ENCODE measurements at places on chromosomes 12 and 14.

- no peak for DNase-seq
Observed at GRCh38 chr12:93325855-93326254, 51.9 kb upstream of the NUDT4 start.

- DNase-seq, result no peak
Observed at GRCh38 chr14:74134484-74134883, 49.7 kb downstream of the LIN52 start.

GRCh38 chr12:1920436-1920835 lies 2.0 kb upstream of the CACNA2D4 start:
- no peak for DNase-seq

DNA sequence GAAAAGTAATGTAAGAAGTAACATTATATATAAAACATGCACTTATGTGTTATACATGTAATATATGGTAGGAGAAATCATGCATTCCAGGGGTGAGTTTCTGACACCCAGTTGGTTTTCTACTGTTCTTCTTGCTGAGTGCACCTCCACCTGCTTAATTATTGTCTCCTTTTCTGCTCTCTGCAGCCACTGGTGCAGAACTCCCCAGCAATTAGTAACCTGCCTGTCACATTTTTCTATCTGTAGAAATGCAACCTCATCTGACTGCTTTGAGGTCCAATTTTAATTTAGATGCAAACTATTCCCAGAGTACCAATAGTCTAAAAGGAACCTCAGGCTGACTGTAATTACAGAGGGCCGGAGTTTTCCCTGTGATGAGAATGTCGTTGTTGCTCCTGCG lies 842.1 kb downstream of the AACS start:
- DNase-seq, result no peak

DNA sequence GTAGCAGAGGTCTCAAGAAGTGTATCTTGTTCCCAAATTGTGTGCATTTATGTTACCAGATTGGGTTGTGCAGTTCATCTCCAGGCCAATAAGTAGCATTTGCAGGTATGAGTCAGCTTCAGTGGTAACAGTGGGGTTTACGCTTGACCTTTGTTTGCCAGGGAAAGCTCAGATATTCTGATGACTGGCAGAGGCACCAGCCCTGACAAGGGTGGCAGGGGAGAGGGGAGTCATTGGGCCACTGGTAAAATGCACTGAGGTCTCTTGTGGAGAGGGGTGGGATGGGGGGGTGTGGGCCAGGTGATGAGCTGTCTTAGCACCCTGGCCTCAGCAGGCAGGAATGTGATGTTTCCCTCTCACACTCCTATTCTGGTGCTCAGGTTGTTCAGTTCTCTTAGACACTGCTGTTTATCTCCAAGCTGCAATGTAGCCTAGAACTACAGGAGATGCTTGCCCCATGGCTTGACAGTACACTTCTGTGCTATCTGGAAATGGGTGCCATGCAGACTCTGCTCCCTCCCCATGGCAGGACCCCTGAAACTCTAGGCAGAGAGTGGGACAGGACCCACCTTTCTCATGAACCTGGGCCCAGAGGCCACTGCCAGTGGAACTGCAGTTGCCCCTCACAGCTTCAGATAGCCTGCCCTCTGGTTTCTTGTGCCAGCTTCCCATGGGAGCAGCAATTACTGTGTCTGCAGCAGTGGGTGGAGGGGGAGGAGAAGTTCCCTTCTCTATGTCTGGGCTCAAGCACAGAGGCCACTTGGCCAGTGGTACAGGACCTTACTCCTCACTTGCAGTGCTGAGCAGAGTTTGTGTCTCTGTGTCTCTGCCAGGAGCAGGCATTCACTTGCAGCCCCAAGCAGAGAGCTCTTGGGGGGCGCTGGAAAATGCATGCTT lies 31.9 kb downstream of the USP15 start:
- DNase-seq, result no peak

GRCh38 chr12:94225947-94226630 lies 77.7 kb downstream of the PLXNC1 start:
- DNase-seq, result no peak

GRCh38 chr14:94768521-94769390 lies 1.2 kb downstream of the GSC start:
- DNase-seq, result no peak

DNA sequence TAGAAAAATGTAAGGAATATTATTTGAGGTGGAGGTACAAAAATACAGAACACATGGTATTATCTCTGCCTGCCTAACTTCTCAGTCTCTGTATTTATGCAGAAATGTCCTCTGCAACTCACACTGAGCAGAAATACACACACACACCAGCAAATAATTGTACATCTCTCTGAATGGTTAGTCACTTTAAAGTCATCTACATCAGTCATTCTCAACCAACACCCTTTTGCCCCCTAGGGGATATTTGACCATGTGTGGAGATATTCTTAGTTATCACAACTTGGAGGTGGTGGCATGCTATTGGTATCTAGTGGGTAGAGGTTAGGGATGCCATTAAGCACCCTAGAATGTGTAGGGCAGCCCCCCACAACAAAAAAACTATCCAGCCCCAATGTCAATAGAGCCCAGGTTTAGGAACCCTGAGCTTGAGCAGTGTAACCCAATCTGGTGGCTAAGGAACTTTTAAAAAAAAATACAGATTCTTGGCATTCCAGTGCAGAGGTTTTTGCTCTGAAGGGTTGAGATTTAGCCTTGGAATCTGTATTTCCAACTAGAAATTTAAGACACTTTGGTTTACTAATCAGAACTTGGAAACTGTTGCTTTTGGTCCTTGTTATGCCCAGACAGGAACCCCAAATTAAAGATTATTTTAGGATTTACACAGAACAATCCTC lies 183.8 kb downstream of the TBX5 start:
- no peak for DNase-seq

DNA sequence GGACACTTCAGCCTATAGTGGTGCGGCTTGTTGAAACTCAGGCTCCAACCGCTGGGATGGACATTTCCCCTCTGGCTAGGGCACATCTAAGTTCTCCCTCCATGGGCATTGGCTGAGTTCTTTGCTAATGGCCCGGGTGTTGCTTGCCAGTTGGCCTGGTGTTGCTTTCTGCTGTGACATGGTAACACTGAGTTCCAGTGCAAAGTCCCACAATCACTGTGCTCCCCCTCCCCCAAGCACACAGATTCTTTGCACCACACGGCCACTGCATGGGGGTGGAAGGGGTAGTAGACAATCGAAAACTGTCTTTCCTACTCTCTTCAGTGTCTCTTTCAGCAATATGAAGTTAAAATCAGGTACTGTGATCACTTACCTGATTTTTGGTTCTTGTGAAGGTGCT lies 308.2 kb downstream of the FUT8 start:
- DNase-seq, result no peak

DNA sequence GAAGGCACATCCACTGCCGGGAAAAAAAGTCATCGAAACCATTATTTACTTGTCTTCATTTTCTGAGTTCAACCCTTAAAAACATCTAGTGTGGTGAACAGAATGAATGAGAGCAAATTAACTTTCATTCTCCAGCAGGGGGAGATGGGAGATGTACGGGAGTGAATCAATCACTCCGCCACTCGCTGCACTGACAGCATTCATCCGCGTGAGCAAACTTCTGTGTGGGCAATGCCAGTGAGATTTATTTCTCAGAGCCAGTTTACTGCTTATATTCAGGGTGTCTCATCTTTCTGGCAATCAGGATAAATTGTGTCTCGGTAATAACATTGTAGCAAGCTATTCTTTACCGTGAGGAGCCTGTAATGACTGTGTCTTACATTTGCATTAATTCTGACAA lies 463.6 kb upstream of the MIS18BP1 start:
- DNase-seq, result peak; percentile 65

DNA sequence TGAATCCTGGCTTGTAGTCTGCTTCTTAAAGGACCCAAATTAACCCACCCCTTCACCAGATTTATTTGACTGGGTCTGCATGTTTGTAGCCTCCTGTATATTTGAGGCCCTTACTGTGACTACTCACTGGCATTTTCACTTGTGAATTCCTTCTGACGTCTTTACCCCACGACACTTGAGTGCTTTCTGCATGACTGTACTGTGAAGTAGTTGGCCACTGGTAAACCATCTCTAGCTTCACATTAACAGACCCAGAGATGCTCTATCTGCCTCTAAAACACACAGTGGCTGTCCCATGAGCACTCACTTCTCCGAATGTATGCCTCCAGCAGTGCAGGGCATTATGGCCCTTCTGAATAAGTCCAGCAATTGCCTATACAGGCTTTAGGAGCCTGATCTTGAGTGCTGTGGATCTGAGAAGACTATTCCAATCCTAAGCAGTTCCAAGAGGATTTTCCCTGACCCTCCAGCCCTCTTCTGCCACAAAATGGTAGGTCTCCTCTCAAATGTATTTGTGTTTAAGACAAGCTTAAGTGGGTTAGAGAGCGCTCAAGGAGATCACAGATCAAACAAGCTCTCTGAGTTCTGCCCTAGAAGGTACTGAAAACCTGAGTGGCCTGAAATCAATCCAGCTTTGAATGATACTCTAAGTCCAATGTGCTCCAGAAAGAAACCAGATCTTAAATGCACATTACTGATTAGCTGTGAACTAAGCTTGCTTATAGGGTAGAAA lies 534.7 kb downstream of the RPS29 start:
- DNase-seq, result no peak

DNA sequence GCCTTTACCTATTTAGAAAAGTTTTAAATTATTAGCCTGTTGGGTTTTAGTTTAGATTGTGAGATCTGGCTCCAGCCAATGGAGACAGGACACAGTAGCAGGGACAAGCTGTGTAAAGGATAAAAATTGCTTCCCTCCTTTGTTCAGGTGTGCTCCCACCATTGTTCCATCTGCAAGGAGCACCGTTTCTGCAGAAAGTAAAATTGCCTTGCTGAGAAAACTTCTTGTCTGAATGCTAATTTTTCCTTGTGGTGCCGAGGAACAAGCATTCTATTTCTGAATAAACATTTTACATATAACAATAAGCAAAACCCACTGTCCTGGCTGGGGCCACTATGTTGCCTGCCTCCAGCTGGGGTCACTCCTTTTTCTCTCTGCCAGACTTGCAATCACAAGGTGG lies 72.7 kb upstream of the ZFP36L1 start:
- DNase-seq, result no peak

DNA sequence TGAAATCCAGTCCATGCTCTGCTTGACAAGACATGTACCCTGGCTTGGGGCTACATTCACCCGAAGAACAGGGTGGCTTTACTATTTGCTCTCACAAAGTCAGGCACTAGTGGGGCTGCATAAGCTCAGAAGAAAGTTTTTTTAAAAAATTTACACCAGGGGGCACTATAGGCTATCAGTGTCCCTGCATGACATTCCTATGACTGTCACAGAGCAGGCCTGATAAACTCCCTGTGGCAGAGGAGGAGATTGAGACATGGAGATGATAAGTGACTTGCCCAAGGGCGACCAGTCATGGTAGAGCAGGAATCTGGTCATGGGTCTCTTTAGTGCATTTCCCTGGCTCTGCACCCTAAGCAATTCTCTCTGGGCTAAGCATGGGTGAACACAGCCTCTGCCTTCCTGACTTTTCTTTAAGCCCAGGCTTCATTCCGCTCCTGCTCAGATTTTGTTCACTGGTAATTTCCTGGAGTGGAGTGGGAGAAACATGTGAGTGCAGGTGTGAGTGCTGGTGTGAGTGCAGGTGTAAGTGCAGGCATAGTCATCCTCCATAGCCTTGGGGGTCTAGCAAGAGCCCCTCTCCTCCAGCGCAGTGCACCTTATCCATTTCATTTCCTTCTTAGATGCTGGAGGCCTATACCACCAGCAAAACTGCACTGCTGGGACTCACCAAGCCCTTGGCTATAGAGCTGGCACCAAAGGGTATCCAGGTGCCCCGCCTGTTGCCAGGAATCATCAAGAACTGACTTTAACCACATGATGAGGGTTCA lies 91.6 kb downstream of the DHRS2 start:
- peak; percentile 80 for DNase-seq

DNA sequence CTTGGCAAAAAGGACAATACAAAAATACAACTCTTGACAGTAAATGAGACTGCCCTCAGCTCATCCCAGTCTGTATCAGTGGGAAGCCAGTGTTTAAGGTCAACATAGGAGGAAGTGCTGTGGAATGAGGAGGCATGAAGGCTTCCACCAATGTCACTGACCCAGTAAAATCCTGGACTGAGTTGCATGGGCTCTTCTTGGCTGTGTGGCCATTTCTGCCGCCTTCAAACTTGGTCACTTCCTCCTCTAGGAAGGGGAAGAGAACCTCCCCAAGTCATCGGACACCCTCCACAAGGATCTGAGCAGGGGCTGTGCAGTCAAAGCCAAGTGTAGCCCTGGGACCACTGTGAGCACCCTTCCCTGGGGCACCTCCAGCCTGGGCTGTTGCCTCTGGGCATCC lies 11.9 kb downstream of the GPR68 start:
- DNase-seq, result no peak

DNA sequence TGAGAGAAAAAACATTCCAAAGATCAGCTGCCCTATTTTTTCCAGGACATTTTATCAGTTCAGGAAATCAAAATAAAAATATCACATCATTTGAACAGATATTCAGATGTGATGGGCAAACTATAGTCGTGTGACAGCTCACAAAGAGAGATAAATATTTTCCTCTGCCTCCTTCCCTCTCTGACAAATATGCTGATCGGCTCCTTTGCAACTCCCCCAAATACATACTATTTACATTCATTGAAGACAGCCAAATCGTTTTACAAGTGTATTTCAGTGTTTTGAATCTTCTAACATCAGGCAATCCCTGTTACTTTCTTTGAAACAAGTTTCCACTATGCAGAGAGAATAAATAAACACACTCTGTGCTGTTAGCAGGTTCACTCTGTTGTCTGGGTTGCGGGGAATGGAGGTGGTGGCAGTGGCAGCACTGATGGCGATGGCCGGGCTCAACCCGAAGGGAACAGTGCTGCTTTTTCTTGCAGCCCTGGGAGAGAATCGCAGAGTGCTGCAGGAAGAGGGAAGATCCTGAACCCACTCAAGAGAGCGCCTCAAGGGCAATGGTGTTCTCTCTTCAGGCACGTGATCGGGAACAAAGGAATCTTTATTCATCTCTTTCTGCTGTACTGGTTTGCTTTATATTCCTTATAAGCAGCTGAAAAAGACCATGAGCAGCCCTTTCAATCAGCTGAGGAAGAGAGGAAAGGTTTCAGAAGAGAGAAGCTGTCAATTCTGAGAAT lies 142.5 kb downstream of the PHLDA1 start:
- no peak for DNase-seq

DNA sequence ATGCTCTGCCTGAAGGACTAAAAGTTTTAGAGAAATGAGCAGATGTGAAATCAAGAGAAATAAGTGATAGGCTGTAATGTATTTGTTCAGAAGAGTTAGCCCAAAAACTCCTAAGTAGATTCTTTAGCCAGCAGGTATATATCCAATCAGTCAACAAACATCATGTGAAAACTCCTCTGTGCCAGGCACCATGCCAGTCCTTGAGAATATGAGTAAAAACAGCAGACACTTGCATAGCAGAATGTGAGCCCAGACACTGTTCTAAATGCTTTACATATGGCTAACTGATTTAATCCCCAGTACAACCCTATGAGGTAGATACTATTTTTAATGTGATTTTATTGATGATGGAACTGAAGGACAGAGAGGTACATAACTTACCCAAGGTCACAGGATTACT lies 329.8 kb downstream of the PAWR start:
- DNase-seq, result no peak

- no peak for DNase-seq
Observed at GRCh38 chr14:96264853-96265252, 8.8 kb downstream of the BDKRB1 start.

- DNase-seq, result no peak
Observed at GRCh38 chr14:74176400-74176793, 62.9 kb upstream of the VSX2 start.
